Osteoblast (primary cell): ENCODE measurements at places on chromosomes 12 and 14. TPM values are rescaled to one million over a fixed set of nuclear protein-coding genes. Genes with fewer than 3 reads are reported as not detected.
A peak's percentile ranks its signal among the peaks of the same experiment; 100 is the strongest.

DNA sequence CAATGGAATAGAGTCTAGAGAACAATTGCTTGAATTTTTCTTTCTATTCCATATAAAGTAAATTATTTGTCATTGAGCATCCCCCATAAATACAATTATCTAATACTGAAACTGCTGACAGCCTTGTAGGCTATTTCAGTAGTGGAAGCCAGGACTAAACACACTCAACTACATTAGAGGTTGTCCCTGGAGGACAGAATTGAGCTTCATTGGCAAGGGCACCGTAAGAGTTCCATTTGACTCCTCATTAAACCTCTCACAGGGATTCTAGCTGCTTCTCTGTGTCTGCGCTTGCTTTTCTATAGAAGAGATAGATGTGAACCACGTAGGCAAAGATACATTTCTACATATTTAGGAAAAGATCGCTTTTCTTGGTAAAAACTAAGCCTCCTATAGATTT is 3.5 kb upstream of the PTPRO start:
- no peak for DNase-seq

GRCh38 chr14:42353315-42353714 is 746.6 kb downstream of the LRFN5 start:
- no peak for DNase-seq

GRCh38 chr12:59041241-59042121 is 121.2 kb upstream of the LRIG3 start:
- peak; percentile 78 for DNase-seq

- peak; percentile 82 for DNase-seq
Observed at GRCh38 chr12:50764286-50765094, 589 bp downstream of the ATF1 start.

DNA sequence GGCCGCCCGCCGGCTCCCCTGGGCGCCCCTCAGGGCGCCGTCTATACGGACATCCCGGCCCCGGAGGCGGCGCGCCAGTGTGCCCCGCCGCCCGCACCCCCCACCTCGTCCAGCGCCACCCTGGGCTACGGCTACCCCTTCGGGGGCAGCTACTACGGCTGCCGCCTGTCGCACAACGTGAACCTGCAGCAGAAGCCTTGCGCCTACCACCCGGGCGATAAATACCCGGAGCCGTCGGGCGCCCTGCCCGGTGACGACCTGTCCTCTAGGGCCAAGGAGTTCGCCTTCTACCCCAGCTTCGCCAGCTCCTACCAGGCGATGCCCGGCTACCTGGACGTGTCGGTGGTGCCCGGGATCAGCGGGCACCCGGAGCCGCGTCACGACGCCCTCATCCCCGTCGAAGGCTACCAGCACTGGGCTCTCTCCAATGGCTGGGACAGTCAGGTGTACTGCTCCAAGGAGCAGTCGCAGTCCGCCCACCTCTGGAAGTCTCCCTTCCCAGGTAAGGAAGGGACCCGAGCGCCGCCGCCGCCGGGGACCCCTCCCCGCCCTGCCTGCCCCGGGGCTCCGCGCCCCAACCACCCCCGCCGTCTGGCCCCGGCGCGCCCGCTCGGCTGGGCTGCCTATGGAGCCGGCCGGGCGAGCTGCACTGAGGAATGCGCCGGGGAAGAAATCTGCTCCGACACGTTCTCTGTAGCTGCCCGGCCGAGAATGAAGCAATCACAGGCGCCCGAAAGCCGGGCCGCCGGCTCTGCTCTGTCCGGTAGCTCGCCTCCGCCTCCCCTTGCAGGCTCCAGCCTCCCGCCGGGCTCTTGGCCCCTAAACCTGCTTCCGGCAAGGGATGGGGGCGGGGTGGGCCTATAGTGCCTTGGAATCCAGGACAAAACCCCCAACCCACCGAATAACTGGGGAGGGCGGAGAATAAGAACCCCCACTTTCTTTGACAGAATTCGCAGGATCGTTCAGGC is 794 bp downstream of the HOXC13 start:
- peak; percentile 87 for DNase-seq

DNA sequence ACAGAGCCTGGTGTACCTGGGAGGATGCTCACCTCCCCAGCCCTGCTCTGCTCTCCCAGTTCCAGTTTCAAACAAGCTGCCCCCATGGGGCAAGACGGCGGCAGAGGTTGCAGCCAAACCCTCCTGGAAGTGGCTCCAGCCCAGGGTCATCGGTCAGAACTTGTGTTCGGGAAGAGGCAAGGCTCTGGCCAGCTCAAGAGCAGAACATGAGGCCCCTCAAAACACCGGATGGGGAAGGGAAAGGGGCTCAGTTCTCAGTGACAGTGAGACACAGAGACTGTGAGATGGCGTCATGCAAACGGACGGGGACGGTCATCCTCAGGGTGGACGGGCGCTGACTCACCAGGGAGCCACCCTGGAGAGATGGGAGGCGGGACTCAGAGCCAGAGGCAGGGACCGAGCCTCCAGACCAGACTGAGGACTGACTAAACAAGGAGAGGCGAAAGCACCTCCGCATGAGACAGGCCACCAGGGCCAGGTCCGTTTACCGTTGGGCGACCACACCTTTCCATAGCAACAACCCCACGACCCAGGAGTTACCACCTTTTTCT is 63.9 kb upstream of the GALNT9 start:
- DNase-seq: peak; percentile 96

- no peak for DNase-seq
Observed at GRCh38 chr12:75389706-75390105, 1.2 kb upstream of the GLIPR1L2 start.

- DNase-seq: peak; percentile 93
Observed at GRCh38 chr12:7142056-7142644, 12.0 kb downstream of the CLSTN3 start.

DNA sequence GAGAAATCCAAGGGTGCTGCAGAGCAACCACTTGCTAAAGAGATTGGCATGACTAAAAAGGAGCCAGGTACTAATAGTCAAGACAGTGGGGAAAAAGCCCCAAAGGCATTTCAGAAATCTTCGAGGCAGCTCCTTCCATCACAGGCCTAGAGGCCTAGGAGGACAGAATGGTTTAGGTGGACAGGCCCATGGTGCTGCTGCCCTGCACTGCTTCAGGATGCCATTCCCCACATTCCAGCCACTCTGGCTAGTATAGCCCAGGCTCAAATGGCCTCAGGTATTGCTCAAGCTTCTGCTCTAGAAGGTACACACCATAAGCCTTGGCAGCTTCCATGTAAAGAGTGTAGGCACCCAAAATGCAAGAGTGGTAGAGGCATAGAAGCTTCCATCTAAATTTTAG is 92.9 kb downstream of the RPAP3 start:
- no peak for DNase-seq

DNA sequence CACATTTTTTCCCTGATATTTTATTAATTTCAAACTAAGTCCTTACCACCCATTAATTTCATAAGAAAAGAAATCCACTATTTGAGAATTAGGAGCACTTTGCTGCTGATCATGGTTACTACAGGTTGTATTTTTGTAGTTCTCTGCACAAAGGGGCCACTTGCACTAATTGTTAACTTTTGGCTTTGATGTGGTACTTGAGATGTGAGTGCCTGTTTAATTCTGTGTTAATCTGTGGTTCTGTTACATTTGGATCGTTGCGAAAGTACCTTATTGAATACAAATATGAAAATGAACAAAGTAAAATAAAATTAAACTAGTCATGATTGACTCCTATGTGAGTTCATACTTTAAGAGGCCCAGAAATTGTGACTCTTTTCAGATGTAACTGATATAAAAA is 374.9 kb upstream of the RGS6 start:
- no peak for DNase-seq

DNA sequence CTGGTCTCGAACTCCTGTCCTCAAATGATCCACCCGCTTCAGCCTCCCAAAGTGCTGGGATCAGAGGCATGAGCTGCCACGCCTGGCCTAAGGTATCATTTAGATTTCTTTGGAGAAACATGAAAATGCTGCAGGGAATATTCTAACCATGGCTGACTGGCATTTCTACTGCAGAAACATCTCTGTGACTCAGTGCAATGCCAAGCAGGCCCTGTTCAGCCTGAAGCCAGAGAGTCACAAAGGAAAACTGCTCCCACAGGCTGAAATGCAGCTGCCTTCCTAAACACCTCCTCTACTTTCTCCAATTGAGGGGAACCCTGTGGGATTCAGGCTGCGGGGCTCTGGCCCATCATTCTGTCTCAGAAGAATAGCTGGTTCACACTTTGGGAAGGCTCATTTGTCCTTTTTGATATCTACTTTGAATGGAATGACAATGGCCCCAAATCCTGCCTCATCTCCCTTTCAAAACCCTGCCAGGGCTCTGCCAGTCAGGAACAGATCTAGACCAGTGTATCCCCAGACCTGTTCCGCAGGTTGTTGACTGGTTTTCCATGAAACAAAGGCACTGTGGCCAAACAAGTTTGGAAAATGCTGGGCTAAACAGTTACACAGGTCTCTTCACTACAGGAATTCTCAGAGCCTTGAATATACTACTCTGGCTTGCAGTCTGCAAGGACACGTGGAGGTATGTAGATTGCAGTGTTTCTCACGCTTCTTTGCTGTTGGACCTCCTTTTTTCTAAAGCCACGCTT is 7.8 kb downstream of the C12orf43 start:
- DNase-seq: no peak

MYO1A gene
- under 0.01 TPM in 1 of 2 replicates, not detected in the other for total RNA-seq

- DNase-seq: peak; percentile 72
Observed at GRCh38 chr12:64392221-64392620, 1.7 kb upstream of the C12orf56 start.

GRCh38 chr12:56007564-56008559 is 10.8 kb downstream of the SUOX start:
- peak; percentile 91 for DNase-seq

SIX4 gene
- total RNA-seq: 14.5 and 15.6 TPM in 2 replicates

- DNase-seq: no peak
Observed at GRCh38 chr12:57687862-57688261, 6.1 kb upstream of the OS9 start.

GRCh38 chr14:101186544-101186943 is 283.0 kb upstream of the RTL1 start:
- no peak for DNase-seq

GRCh38 chr14:77003960-77004710 is 24.4 kb downstream of the IRF2BPL start:
- no peak for DNase-seq

DNA sequence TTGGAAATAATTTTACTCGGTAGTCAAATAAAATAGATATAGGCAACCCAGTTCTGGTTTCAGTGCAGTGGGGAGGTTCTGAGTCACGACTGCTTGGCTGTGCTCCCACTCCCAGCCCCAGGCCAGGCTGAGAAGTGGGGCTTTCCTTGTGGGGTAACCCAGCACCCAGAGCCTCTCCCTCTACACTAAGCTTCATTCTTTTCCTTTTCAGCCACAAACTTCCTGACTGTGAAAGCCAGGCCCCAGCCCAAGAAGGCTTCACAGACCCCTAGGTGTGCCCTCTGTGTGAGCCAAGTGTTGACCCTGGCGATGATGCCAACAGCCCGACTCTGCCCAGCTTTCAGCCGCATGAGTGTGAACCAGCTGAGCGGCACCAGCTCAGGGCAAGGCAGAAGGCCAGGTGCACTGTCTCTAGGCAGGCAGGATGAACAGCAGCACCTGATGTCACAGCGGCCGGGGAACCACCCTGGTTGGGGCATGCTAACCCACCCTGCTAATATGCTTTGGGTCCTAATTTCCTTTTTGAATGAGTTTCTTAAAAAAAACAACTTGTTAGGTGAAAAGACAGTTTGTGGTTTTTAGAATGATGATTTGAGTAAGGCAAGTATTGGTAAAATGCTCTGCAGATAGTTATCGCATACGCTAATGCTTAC is 42.2 kb upstream of the ATP23 start:
- DNase-seq: peak; percentile 92

DNA sequence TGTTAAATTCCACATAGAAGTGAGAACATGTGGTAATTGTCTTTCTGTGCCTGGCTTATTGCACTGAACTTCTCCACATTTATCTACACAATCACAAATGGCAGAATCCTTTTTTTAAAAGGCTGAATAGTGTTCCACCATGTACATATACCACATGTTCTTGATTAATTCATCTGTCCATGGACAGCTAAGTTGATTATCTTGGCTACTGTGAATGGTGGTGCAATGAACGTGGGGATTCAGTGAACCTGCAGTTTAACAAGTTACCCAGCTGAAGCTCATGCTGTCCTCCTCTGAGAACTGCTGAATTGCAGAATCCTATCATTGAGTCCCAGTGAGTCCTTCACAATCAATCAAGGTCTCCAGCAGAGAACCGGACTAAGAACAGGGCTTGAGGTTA is 74.9 kb downstream of the TBK1 start:
- no peak for DNase-seq

DNA sequence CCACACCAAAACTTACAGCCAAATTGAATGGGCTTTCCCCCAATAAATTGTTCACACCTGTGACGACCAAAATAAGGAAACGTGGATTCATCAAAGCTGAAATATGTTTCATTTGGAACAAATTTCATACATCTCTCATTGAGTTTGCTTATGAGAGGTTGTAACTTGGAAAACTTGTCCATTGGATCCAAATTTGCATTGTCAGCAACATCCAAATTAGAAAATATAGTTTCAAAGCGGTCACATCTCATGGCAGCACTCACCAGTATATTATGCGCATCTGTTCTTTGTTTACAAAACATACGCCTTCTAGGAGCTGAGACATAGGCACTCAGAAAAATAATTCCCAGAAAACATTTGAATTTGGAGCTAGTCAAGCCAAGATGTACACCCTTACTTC is 1028.2 kb upstream of the USP15 start:
- no peak for DNase-seq

DNA sequence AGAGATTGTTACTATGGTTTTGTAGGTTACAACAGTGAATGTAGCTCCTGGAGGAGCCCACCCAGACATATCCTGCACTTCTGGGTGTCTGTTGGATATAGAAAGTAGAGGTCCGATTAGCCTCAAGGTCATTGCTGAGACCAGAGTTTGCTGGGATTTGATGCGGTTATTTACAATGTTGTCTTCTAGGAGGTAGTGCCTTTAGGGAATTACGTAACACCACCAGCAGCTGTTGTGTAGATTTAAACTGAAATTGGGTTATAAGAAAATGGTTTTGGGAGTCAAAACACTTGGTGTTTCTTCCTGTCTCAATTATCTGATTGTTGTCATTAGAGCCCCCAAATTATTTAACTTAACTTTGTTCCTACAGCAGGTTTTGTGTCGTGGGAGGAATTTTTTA is 225.3 kb upstream of the PELI2 start:
- DNase-seq: no peak

POTEG gene
- 0.29 and 0.36 TPM in 2 replicates for total RNA-seq

GPRC5D gene
- not detected in 2 replicates for total RNA-seq

DNA sequence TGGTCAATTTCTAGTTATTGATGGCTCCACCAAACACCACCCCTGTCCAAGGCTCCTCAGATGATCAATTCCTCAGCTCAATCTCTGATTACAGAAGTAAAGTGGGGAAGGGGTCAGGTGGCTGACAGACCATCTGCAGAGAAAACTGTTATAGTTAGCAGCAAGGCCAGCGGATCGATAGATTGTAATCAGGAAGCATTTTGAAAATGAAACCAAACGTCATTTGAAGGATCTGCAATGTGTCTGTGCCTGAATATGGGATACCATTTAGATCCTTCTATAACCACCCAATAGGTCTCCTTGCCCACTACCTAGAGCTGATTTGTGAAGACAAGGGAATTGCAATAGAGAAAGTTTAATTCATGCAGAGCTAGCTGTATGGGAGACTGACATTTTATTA is 11.6 kb downstream of the HCAR2 start:
- no peak for DNase-seq

GDF3 gene
- total RNA-seq: not detected in 2 replicates

GRCh38 chr14:95043732-95044462 is 113.4 kb downstream of the DICER1 start:
- DNase-seq: no peak

SLC25A47 gene
- total RNA-seq: not detected in 2 replicates

GRCh38 chr12:27814411-27814810 is 34.4 kb upstream of the MANSC4 start:
- DNase-seq: no peak
